Erythroblast (primary cell): ENCODE measurements at places on chromosomes 7 and 10.

DNA sequence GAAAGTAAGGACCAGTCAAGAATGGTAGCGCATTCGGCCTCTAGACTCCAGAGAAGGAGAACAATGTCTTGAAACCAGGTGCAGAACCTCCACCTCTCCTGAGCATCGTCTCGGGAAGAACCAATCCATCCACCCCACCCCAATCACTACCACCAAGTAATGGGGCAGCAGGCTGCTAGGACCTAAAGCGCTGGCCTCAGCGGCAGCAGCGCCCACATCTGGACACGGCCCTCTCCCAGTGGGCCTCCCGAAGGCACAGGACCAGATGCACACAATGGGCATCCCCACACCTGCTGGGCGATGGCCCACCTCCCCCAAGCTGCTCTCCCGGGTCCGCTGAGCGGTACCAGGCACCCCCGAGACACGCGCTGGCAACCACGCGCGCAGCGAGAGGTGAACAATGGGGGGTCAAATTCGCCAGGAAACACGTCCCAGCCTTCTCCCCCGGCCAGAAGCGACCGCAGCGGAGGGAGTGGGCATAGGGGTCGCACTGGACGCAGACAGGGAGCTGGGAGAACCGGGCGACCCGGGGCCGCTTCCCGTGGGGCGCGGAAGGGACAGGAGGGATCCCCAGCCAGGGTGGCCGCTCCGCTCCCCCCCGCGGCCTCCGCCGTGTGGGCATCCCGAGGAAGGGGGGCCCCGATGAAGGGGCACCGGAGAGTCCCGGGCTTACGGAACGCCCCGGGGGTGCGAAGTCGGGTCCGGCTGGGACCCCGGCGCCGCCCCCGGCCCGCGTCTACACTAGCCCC is 506 bp downstream of the CTTNBP2 start:
- peak; percentile 13 for DNase-seq

- no peak for DNase-seq
Observed at GRCh38 chr10:59342723-59343122, 19.6 kb downstream of the FAM13C start.

GRCh38 chr7:48643431-48644013 is 280.8 kb upstream of the CDC14C start:
- no peak for DNase-seq

DNA sequence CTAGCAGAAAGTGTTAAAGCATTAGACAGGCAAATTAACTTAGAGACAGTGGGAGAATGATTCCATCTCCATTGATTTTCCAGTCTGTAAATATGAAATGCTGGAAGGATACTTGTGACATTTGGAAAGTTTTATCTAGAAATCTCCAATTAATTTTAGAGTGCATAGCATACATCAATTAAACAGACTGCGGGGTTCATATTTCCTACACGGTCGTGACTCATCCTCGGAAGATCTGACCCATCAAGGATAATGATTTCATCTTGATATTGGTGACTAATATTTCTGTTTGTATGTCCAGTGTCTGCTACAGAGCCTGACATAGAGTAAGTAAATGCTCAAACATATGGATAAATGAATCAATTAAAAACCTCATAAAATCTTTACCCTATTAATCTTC is 474.9 kb downstream of the KCNMA1 start:
- DNase-seq: no peak

GRCh38 chr7:152617056-152617455 is 58.9 kb downstream of the XRCC2 start:
- no peak for DNase-seq
